Astrocyte (in vitro differentiated cells and primary cell): ENCODE measurements at places on chromosomes 1 and 21.

DNA sequence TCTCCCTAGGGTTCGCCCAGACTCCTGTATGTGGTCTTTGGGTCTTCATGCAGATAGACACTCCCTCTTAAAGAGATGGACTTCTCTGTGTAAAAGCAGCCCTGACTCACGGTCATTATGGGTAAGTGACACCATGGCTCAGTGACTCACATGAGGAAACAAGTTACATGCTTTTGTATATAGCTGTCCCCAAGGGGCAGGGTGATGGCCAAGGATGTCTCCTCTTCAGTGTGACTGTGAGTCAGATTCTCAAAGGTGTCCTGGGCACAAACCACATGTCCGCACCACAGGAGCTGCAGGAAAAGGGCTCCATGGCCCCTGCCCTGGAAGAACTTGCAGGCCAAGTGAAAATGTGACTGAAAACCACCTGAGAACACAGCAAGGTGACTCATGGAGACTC, 380.4 kb downstream of the NPHP4 start:
- DNase-seq = no peak

- peak; percentile 5 for DNase-seq
Measured at GRCh38 chr1:162485236-162485635, 12.4 kb upstream of the UHMK1 start.

DNA sequence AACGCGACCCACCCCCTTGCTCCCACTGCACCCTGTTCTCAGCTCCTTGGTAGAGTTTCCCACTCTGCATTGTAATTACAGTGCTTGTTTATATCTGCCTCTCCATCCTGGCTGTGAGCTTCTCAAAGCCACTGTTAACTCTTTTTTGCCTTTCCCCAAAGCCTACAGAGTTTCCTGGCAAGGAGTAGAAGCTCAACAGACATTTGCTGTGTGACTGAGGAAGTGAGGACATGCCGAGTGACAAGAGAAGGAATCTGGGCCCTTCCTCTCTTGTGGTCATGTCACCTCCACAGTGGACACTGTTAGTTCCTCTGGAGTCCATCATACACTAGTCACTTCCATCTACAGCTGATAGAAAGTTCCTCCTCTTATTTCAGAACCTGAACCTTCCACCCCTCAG, 6.1 kb upstream of the IGSF8 start:
- DNase-seq = no peak

DNA sequence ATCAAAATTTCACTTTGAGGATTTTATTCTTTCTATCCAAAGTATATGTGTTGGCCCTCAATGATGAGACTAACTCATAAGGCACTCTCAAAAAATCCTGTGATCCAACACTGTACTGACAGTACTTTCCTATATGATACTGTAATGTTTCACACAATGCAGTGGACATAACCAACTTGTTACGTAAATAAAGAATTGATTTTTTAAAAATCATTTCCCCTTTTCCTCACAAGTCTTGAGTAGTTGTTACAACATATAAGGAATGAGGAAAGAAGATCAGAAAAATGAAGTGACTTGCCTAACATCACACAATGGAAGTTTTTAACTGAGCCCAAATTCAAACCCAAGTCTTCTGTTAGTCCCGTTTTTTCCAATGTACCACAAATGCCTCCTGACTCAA, 17.2 kb downstream of the PTP4A2 start:
- DNase-seq = no peak

DNA sequence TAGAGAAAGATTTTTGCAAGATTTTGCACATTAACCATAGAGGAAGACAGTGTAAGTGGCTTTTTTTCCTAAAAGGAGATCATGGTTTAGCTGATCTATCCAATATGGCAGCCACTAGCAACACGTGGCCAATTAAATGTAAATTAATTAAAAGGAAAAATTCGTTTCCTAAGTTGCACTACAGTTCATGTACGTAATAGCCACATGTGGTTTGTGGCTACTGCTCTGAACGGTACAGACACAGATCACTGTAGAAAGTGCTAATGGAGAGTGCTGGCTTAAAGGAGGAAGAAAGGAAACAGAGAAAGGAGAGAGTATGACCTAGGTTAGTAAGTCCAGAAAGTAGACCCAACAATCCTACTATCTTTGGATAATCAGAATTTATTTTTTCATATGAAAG, 170.8 kb downstream of the SIPA1L2 start:
- DNase-seq = no peak

GRCh38 chr1:31532173-31532572, 44.1 kb upstream of the TINAGL1 start:
- peak; percentile 9 for DNase-seq

- no peak for DNase-seq
Measured at GRCh38 chr1:217097819-217098218, 374.6 kb upstream of the ESRRG start.

DNA sequence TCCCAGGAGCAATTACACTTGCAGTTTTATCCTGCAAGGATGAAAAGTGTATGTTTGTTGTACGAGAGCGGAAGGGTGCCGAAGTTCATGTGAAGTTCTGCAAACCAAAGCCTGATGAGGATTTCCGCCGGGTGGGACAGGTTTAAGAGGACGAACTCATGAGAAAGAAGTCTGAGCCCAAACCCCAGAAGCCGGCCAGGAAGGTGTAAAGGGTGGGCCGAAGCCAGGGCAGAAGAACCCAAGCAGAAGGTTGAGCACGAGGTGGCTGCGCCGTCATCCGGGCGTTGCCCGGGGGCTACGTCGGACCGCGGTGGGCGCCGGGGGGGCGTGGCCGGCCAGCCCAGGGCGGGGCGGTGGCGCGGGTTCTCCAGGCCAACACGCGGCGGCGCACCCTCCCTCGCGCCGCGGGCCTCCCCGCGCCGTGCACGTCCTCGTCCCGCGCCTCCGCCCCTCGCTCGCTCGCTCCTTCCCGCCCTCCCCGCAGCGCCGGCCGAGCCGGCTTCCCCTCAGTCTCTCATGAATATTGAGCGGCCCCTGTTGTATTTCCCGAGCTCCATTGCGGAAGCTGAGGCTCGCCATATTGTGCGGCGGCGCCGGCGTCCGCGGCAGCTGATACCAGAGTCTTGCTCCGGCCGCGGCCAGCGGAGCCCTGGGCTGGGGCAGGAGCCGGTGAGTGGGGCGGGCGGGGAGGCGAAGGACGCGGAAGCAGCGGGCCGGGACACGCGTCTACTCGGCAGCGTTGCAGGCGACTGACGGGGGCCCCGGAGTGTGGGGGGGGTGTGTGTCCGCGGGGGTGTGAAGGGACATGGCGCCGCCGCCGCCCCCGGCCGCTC, at the start of gene RNF2:
Gene RNF2, plus strand, starts transcription at position 578 of the 833 bp plus-strand sequence. CDS start 41,996 bp downstream, outside the sequence.
- DNase-seq = peak; percentile 64

DNA sequence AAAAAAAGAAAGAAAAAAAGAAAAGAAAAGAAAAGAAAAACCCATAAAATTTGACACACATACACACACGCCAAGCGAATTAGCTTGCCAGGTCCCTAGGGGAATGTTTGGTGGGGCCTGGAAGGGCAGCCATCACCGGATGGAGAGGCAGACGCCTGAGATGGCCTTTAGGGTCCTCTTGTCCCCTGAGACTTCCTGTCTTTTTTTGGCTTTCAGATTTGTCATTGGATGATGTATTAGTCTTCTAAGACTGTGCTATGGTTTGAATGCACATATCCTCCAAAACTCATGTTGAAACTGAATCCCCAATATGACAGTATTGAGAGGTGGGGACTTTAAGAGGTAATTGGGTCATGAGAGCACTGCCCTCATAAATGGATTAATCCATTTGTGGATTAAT, 211.8 kb downstream of the TOMM20 start:
- no peak for DNase-seq

- no peak for DNase-seq
Measured at GRCh38 chr1:236951672-236952071, 52.6 kb downstream of the MT1HL1 start.

DNA sequence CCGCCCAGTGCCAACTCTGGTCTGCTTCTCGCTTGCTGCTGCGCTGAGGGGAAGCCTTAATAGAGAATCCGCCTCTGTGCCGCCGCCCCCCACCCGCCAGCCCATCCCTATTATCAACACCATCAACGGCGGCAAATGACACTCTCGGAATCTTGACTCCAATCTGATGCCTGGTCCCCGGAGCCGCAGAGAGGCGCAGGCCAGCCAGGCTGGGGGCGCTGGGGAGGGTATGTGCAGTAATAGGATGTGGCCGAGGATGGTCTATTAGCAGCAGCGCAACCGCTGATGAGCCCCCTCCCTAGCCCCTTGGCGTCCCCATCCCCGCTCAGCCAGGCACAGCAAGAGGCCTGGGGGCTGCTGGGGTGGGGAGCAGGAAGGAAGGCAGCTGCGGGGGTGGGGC, 15.1 kb upstream of the DMBX1 start:
- DNase-seq = no peak

GRCh38 chr1:116075575-116075974, 35.6 kb upstream of the MAB21L3 start:
- DNase-seq = no peak

DNA sequence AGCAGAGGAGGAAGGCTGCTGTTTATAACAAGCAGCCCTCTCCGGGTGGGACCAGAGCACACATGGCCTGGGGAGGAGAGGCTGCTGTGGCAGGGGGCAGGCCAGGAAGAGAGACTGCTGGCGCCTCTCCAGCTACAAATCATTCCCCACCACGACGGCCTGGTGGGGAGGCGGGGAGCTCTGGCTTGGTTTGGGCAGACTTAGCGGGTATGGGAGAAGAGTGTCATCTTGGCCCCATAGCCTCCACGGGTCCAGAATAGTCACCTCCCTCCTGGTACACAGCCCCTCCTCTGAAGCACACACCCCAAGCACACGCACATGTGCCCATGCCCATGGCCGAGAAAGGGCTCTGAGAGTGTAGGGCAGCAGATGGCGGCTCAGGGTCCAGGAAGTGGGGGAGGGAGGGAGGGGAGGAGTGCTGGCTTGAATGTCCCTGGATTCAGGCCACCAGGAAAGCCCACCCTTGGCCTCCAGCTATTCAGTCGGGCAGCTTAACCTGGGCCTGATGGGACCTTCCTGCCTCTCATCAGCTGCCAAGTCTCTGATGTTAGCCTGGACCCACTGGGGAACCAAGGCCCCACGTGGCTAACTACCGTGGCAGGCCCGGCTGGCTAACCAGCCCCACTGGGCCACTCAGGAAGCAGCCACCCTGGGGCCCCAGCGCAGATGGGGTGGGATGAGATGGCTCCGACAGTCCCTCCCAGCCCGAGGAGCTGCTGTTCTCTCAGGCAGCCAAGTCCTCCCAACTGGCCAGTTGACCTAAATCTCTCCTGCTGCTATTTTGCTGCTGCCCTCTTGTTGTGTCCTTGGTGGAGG, 10.9 kb downstream of the LRP8 start:
- DNase-seq = no peak

DNA sequence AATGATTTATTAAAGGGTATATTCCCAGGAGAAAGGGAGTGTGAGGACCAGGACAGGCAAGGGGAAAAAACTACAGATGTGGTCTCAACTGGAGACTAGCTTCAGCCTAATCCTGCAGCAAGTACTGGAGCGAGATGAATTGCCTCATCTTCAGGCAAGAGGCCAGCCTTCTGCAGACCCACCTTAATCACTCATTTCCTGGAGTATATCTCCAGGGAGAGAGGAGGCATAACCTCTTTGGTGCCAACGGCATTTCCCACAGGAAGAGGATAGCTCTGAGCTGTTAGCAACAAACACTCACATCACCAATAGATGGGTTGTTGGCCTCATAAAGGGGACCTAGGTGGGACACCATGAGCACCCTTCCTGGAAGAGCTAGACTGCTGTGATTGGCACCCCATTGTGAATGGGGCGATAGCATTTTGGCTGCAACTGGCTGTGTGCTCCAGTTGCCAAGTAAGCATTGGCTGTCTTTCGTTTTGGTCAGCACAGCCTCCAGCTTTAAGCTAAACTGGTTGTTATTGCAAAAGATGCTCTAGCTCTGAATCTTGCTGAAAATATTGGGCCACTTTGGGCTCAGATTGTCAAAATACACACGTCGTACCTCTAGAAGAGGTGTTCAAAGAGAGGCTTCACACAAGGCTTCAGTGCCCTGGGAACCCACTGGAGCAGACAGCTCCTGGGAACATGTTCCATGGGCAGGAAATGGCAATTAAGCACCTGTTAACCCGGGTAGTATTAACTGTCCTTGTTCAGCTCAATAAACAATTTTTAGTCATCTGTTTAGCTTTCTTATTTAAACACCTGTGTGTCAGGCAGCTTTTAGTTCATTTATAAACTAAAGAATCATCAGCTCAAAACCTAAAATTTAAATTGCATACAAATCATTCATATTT, 314.8 kb upstream of the C1orf87 start:
- DNase-seq = peak; percentile 1

- no peak for DNase-seq
Measured at GRCh38 chr21:35810431-35810970, 249.8 kb downstream of the SETD4 start.

GRCh38 chr1:75342786-75343185, 208.6 kb downstream of the LHX8 start:
- DNase-seq = no peak

GRCh38 chr1:51340380-51340779, 10.0 kb upstream of the TTC39A start:
- DNase-seq = no peak

DNA sequence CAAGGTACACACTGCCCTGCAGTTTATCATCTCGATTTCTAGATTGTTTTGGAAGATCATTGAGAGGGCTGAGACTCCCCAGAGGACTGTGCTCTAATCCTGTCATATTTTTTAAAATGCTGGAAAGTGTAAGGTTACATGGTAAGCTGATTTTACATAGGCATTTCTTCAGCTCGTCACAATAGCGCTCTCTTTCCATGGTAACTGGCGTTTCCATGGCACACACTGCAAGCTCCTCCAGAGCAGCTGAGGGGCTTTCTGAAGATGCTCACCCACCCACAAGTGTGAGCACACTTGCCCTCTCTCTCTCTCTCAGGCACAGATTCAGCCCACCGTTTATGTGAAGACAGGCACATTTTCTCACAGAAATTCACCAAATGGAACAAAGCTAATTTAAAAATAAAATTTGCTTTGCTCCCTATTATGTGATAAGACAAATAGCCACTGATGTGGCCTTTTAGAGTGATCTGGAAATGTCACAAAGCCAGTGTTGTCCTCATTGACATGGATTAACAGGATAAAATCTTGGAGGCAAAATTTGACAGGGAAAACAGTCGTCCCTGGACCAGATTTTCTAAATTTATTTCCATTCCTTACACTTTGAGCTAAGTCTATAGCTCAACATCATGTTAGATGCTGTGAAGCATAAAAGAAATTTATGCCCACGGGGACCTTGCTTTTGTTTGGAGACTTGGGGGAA, 421.5 kb downstream of the RWDD3 start:
- no peak for DNase-seq

DNA sequence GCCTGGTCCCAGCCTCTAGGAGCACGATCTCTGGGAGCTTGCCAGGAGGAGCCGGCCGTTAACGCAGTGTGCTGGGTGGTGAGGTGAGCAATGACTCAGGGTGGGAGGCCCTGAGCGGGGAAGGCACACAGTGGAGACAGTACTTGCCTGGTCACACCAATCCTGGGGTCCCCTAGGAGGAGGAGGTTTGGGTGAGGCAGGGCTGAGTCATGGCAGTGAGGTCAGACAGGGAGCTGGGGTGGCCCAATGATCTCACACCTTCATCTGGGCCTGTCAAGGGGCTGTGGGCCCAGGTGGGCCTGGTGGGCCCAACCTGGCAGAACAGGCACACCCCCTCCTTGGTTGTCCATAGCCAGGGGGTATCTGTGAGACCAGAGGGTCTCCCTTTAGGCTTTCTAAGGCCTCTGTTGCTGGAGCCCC, 8.6 kb upstream of the EDN2 start:
- DNase-seq = peak; percentile 91
